Airway epithelial cell (primary cell): ENCODE measurements at places on chromosomes 4 and X. TPM values are rescaled to one million over a fixed set of nuclear protein-coding genes. Genes with fewer than 3 reads are reported as not detected.

The DNAAF6 gene
- total RNA-seq = not detected in 2 replicates

The SSX1 gene
- total RNA-seq = not detected in 2 replicates

The BMP3 gene
- 0.05 TPM in 1 of 2 replicates, not detected in the other for total RNA-seq

The RENBP gene
- 0.09 and 0.21 TPM in 2 replicates for total RNA-seq

The SOWAHB gene
- total RNA-seq = 17.3 and 21.4 TPM in 2 replicates
